ENCODE measurements at places on chromosomes 5 and 9.

DNA sequence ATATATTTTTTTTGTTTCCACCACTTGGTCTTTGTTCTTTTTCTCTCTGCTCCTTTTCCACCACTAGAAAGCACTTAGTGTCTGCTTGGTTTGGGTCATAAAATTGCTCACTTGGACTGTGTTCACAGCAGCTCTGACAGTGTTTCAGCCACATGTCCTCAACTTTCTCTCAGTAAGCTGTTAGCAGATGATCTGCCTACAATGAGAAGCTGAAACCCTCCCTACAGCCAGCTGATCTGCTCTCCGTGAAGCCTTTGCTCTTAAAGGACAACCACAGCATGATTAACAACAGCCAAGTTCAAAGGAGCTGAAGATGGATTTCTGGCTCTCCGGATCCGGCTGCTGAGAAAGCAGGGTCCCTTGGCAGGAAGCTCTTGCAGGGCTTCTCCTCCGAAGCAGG lies 31.6 kb downstream of the PRLR start:
- peak; percentile 78 for DNase-seq

DNA sequence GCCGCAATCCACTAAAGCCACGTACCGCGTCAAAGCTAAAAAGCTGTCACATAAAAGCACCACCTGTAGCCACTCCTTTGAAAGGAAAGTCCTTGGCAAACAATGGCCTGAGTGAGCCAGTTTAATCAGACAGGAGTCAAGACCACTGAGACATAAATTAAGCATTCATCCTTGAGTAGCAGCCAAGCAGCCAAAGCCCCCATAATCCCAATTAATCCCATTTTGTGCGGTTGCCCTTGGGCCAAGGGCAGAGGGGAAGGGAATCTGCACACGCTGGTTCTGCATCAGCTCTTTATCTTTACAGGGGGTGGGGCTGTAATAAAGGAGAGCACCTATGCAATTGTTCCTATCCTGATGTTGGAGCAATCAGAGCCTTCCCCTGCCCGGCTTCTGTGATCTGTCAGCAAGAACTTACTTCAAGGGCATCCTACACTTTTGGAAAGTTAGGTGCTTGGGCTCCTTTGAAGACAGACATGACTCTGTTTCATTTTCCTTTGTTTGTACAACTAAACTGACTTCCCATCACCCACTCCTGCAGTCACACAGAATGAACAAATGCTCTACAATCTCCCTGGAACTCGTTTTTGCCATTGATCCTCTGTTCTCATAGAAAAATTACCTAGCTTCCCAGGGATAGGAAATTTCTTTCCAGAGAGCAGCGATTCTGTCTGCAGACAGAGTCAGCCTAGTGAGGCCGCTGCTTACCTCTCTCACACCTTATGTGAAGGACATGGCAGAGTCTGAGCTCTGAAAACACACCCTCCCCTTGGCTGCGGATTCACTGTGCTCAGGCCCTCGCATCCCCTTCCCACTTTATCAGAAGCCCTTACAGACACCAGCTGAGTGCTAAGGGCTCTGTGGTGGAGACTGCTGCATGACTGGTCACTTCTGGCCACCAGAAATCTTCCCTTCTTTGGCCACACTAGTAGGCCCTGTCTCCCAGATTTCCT lies 116.2 kb upstream of the TBCA start:
- DNase-seq = no peak

- no peak for DNase-seq
These were observed 96.0 kb downstream of the GALNT10 start for GRCh38 chr5:154286557-154286956.

- DNase-seq = no peak
These were observed 985.9 kb downstream of the CDH18 start for GRCh38 chr5:19002111-19002510.

DNA sequence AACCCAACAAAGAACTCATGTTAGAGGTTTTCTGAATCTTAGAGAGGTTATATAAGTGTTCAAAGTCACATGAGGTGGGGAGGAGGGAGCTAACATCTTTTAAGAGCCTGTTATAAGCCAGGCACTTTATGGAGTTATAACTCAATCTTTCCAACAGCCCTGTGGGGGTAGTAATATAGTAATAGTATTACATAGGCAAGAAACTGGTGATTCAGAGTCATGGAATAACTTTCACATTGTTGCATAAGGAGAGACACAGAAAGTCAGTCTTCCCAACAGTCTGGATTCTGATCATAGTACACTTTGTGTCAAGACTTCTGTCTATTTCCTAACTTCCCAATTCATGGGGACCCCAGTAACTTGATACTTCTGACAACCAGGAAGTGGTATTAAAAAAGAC lies 89.2 kb downstream of the ACER2 start:
- peak; percentile 86 for DNase-seq

- DNase-seq = no peak
These were observed 2039.1 kb upstream of the CDH9 start for GRCh38 chr5:29077451-29077850.

DNA sequence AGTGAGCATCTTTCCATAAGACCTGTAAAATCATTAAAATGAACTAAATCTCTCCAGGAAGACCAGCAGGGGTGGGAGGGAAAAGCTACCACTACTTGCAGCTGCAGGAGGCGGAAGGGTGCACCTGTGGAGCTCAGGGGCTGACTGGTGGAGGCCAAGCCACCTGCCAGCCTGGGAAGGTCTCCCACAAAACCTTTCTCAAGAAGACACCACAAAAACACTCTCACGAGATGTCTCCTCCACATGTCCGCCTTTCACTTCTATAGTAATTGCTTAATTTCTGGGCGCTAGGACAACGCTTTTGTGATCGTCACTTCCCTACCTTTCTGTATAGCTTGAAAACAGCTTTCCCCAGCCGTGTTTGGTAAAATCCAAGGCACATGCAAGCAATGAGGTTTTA lies 114.4 kb downstream of the ROR2 start:
- DNase-seq = no peak

GRCh38 chr9:31119890-31120454 lies 1264.5 kb upstream of the ACO1 start:
- peak; percentile 15 for DNase-seq

GRCh38 chr5:42929871-42930270 lies 110.2 kb downstream of the ANXA2R start:
- DNase-seq = no peak

GRCh38 chr5:98774192-98775033 lies 950 bp downstream of the RGMB start:
- DNase-seq = peak; percentile 69

DNA sequence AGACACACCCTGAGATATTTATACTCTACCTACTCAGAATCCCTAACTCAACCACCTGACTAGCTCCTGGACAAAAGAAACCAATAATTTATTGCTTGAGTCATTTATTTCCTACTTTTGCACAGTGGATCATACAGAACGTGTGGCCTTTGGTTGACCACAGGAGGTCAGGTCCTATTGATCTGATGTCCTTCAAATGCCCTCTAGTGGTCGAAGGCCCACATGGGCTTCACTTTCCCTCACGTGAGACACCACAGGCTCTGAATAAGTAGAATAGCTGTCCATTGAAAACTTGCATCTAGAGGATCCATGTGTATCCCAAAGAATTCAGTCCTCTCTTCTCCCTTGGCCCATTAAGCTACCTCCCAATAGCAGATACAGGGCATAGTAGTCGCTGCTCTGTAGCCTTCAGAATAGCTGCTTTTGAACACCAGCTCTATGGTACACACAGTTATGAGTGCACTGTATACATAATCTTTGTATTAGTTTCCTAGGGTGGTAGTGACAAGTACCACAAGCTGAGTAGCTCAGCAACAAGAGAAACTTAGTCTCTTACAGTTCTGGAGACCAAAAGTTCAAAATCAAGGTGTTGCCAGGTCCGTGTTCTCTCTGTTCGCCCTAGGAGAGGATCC lies 177.6 kb upstream of the SMARCA2 start:
- peak; percentile 18 for DNase-seq

- DNase-seq = no peak
These were observed 107.2 kb upstream of the STC2 start for GRCh38 chr5:173435447-173435846.

DNA sequence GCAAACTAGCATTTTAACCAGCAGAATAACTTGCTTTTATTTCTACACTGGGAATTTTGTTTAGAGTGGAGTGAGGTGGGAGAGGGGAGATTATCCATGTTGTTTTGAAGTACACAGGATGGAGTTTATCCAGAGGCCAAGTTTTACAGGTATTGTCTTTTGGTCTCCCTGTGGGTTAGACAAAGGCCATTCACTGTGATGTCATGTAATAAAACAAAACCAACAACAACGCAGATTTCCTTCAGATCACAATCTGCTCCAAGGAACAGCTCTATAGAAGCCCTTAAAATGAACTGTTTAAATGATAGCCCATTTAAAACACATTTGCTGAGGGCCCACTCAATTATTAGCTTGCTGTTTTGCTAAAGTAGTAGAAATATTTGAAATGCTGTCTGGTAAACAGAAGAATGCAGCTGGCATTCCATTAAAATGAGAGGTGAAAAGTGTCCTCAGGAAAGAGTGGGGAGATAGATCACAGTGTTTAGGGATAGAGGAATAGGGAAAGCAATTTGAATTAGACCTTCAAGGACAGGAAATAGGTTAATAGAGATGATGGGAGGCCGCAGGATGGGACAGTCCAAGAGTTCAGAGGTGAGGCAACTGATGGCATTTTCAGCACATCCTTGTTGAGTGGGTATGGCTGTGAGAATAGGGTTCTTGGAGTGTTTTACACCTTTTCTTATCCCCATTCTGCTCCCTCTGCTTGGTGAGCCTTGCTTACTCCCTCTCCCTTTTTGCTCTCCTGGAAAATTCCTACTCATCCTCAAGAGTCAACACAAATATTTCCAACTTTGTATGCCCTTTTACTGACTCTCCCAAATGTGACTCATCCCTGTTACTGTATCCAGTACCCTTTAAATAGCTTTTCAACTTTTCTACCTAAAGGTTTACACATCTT lies 140.1 kb upstream of the NR3C1 start:
- DNase-seq = peak; percentile 79

DNA sequence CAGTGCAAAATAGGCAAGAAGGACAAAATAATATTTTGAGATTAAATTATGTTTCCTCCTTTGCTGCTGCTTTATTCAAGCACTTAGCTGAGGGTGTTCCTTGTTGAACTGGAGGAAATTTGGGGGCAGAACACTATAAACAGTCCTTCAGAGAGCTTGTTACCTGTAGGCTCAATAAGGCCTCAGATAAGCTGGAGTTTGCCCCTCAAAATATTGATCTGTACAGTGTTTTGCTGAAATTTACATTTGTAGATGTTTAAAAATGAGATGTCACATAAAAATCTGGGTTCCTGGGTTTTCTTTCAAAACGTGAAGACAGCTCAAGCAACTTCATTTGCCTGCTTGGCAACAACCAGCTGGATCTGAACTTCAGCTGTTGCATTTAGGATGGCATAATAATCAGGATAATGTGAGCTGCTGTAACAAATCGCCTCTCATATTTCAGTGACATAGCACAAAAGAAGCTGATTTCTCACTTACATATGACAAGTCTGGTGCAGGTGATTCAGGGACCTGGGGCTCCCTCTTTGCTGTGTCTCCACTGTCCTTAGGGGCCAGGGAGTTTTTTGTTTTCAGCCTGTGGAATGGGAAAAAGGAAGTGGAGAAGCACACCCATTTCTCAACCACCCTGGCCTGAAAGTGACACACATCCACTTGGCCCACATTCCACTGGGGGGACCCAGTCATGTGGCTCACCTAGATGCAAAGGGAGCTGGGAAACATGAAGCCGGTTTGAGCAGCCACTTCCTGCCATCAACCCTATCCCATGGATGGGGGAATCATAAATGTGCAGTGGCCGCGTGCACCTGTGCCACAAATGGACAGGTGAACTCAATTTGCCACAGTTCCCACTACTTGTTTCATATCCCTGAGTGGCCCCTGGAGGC lies 2.4 kb upstream of the PSAT1 start:
- DNase-seq = no peak

- DNase-seq = no peak
These were observed 449.8 kb downstream of the ARHGEF28 start for GRCh38 chr5:74075501-74076484.

DNA sequence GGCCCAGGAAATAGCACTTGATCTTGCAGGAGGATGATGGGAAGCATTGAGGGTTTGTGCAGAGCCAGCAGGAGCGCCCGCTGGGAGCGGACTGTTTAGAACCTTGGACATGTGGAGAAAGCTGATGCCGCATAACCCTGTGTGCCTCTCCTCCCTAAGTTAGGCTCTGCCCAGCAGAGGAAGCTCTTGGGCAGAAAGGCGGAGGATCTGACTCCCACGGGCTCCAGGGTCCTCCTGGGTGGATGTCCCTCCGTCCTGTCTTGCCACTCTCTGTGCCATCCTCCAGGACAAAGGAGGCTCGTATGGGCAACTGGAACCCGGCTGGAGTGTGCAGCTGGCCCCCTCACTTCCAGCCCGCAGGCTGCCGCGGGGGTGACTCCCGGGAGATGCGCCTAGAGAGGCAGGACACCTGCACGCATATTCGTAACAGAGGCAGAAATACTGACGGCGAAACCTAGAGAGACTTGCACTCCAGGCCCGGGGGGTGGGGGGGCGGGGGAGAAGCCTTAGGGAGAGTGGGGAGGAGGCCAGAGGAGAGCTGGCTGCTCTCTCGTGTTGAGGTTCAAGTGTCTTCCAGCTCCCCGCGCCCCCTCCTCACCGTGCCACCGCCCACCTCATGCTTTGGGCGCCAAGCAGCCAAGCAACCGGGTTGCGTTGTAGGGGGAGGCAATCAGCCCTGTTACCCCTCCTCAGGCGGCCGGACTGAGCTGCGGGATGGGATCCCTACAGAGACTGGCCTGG lies 5.4 kb upstream of the FOXE1 start:
- DNase-seq = no peak

- no peak for DNase-seq
These were observed 315.2 kb upstream of the CDH6 start for GRCh38 chr5:30878296-30878695.

DNA sequence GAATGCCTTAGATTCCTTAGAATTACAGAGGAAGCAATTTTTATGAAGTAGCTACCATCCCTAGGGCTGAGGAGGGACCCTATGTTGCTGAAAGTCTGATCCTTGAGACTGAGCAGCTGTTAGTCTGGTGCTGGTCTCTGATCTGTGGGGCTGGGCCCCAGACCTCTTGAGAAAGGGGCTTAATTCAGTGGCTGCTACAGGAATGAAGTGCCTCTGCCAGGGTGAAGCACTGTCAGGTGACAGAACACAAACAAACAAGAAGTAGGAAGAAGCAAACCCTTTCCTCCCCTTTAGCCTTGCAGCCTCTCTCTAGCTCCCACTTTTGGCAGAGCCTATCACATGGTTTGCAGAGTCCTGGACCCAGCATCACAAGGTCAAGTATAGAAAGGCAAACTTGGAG lies 64.0 kb upstream of the STC2 start:
- DNase-seq = no peak

- peak; percentile 25 for DNase-seq
These were observed 453.6 kb upstream of the TUSC1 start for GRCh38 chr9:26131886-26132285.

DNA sequence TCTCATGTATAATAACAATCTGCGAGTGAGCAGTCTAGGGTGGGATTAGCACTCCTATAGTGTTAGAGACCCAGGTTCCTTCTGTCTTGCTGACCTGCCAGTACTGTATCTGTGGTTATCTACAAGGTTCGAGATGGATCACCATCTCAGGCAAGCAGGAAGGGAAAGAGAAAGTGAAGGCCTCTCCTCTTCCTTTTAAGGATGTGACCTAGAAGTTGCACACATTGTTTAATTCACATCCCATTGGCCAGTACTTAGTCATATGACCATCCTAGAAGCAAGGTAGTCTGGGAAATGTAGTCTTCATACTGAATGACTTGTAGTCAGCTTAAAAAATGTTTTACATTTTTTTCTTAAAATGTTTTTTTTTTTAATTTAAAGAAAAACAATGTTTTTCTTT lies 168.6 kb downstream of the CARTPT start:
- DNase-seq = peak; percentile 83
